PC-9 (cell line): ENCODE measurements at places on chromosomes 1 and 21.

DNA sequence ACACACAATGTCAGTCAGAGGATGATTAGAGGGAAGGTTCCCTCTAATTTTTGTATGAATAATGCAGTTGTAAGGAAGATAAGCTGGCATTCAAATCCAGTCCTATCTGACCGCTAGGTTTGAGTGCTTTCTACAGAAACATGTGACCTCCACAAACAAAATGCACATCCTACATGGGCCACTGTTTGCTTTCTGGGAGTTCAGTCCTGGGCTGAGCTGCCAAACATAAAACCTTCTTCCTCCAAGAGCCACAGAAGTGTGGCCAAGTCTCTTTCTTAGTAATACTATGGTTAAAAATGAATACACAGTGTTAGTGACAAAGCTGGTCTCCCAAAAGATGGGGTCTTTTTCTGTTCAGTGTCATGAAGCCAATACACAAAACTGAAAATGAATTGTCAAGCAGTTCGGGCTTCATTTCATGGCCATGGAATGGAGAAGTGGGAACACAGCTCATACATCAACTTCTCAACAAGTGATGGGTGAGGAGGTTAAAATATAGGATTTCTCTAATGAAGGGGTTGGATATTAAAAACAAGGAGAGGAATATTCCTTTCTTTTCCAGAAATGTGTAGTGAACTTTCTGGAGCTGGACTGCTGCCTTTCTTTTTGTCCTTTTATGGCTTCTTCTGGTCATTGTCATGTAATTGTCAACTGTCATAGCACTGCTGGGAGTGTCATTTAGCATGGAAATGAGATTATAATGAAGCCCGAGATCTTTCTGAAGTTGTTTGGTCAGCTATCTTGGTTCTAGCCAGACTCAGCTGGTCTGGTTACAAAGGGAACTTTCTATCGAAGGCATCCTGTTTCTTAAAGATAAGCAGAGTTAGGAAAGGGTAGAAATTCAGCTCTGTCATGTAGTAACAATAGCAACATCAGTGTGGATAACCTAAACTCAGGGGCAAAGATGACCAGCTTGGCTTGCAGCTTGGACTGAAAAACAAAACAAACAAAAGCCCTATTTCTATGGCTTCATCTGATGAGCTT is 135.1 kb downstream of the CHD1L start:
- DNase-seq: no peak

GRCh38 chr1:2414297-2414958 is 2.1 kb upstream of the PEX10 start:
- DNase-seq: peak; percentile 44

- DNase-seq: no peak
Observed at GRCh38 chr1:184513966-184514365, 127.1 kb downstream of the C1orf21 start.

DNA sequence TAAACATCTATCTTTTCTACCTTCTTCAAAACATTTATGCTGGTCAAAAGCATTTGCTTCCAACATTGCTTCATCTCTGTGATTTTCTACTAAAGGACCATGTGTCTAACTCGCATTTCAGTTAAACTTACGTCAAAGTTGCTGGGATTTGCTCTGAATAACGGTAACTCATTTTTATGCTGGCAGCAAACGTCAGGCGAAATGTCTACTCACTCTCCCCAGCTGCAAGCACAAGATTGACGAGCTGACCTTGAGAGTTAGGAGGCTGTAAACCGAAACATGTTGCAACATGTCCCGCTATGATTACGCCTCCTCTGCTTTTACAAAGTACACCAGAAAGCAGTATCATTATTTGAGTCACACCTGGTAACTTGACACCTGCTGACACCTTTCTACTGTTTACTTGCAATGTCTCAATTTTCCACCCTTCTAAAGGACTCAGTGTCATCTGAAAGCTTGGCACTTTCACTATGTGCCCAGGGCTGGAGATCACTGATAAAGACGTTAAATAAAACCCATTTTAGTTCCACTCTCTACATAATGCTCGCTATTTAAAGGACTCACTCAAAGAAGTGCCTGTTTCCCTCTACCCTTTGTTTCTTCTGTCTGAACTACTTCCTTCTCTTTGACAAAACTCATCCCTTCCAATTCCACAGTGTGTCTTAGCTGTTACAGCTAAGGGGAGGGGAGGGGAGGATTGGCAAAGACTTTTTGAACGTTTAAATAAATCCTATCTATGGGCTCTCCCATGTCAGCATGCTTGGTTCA is 111.9 kb downstream of the PTPN14 start:
- peak; percentile 99 for DNase-seq

GRCh38 chr1:182556279-182556678 is 32.8 kb downstream of the RNASEL start:
- DNase-seq: no peak

DNA sequence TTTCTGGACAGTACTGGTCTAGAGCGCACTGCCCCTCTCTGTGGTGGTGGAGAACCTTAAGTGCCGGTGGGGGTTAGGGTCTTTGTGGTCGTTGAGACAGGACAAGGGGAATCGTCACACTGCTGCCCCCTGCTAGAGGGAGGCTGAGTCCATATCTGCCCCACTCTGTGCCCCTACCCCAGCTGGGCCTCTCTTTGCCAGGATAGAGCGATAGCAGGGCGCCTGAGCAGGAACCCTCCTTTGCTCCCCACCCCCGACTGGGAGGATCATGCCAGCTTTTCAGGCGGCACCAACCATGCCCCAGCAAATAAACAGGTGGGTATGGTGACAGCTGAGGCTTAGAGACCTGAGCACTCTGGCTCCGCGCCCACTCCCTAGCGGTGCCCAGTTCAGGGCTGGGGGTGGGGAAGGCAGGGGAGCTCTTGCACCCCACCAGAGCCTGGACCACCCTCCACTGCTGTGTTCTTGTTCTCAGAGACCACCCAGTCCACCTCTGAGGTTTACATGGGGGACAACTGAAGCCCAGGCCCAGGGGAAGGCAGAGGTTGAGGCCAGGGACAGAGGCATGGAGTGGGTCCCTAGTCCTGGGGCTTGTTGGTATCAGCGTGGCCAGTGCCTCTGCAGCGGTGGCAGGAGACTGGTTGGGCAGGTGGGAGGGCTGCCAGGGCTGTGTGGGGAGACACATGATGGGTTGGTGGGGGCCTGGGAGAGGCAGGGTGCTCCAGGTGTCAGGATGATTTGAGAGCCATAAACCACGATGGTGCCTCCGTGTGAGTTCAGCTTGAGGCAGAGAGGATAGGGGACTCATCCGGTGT is 1.6 kb downstream of the PADI2 start:
- no peak for DNase-seq

DNA sequence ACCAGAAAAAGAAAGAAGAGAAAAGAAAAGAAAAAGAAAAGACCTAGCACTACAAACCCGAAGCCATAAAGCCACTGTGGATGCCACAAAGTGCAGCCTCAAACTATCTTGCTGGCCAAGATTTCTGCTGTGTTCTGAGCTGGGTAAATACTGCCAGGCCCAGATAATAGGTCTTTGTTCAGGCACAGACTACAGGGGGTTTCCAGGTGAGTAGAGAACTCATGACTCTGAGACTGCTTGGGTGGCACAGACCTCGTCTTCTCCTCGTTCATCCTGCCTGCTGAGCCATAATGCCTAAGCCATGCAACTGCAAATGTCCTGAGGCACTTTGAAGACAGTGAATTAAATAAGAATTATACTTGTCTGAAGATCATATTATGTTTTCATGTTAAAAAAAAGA is 651.8 kb downstream of the LMO4 start:
- DNase-seq: no peak

- no peak for DNase-seq
Observed at GRCh38 chr1:210669951-210670350, 341.2 kb downstream of the HHAT start.

DNA sequence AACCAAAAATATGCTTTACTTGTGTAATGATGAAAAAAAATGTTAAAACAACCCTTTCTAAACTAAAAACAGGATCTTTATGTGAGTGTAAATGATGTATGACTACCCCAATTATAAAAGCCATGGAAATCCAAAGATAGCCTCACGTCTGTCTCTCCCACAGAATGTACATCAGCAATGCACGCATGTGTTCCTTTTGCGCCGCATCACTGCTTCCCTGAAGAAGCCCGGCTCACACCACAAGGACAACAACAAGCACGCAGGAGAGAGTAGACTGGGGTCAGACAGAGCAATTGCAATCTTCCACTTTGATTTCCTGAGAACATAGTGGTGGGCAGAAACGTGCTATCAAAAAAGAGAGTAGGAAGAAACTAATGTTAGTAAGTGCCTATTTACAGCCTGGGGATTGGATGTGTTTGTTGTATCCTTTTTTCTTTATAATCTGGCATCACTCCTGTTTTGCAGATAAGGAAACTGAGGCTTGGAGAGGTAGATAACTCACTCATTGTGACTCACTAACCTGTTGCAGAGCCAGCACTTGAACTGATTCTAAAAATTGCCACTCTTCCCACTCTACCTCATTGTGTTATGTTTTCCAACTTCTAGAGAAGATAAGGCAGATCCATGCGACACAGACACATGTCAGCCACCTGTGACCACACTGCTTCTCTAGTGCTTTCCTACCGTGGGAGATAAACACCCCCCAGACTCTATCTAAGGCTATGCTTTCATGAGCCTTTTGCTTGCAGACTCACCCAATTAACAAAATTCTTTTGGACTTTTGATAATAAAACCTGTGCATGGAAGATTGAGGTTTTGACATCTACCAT is 60.1 kb downstream of the MAP10 start:
- no peak for DNase-seq

DNA sequence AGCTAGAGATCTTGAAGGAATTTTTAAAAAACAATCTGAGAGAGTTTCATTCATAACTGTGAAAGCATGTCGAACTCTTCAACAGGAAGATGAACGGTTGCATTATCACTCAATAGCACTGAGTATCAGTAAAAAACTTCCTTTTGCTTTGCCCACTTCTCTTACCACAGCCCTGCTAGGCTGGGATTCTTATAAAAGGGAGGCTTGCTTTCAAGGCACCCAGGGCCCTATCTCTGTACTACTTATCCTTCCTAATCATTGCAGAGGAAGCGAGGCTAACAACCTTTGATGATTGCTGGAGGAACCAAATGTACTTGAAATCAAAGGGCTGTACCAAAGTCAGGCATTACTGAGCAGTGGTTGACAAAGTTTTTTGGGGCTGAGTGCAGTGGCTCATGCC is 71.2 kb downstream of the SNRPE start:
- no peak for DNase-seq

- DNase-seq: no peak
Observed at GRCh38 chr1:7719468-7720094, 51.5 kb upstream of the VAMP3 start.

DNA sequence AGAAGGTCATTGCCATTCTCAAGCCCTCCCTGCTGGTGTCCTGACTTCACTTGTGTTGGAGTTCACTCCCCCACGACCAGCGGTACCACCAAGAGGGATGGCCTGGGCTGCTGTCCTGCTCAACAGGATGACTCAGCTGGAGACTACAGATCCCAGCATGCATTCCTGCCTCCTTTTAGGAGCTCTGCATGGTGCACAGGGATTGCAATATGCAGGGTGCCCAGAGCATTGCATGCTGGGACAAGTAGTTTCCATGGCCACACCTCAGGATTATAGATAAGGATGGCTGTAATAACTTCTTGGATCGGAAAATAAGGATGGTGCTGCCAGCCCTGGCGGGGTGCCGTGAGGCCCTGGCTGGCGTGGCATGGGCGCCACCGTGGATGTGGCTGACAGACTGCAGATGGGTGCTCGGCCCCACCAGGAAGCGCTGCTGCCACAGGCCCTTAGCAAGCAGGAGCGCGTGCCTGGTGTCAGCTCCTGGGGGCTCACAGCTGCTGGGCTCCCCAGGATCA is 150.0 kb downstream of the CASZ1 start:
- DNase-seq: peak; percentile 35

DNA sequence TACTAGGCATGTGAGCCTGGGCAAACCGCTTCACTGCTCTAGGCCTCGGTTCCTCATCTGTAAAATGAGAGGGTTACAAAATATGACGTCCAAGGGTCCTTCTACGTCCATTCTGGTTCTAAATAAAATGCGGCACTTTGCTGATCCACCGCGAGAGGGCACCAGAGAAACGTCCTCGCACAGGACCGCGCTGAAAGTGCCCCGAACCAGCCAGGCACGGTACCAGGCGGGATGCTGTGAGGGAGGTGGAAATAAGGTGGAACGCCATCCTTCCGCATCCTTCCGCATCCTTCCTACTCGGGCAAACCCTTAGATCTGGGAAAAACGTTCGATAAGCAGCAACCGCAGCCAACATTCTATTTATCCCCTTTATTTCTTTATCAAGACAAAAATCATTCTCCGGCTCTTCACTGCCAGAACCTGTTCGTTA is 60.3 kb upstream of the KRTAP19-8 start:
- no peak for DNase-seq

GRCh38 chr1:226378071-226378470 is 29.8 kb downstream of the PARP1 start:
- no peak for DNase-seq

DNA sequence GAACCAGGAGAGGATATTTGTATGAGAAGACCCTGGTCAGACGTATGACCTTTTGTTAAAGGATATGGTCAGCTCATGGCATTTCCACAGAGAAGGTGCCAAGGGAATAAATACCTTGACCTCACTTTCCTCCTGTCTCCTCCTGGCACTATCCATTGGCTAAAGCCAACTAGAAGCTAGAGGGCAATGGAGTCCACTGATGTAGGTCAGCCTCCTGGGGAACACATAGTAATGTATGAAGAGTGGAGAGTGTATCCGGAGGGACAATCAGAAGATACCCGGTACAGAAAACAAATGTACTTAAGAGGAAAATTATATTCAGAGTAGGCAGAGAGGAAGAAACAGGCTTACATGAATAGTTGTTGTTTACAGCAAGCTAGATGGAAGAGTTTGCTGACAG is 698 bp upstream of the NTMT2 start:
- no peak for DNase-seq

- no peak for DNase-seq
Observed at GRCh38 chr1:17348593-17349234, 23.3 kb upstream of the PADI6 start.

DNA sequence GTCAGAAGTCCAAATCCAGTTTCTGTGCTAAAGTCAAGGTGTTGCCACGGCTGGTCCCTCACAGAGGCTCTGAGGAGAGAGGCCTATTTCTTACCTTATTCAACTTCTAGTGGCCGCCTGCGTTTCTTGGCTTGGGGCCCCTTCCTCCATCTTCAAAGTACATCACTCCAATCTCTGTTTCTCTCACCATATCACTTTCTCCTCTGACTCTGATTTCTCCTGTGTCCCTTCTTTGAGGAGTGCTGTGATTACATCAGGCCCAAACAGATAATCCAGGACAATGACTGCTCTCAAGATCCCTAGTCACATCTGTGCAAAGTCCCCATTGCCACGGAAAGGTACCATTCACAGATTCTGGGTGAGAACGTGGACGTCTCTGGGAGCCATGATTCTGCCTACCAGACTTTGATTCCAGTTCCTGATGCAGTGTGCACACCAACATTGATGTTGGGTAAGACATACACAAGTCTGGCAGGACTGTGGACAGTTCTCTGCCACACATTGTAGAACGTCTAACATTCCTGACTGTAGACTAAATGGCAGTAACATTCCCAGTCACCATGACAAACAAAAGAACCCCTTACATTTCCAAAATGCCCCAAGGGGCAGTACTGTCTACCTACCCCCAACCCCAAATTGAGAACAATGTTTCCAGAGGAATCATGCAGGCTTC is 43.0 kb upstream of the ITPKB start:
- no peak for DNase-seq
